ENCODE measurements at places on chromosomes 7 and 10.

DNA sequence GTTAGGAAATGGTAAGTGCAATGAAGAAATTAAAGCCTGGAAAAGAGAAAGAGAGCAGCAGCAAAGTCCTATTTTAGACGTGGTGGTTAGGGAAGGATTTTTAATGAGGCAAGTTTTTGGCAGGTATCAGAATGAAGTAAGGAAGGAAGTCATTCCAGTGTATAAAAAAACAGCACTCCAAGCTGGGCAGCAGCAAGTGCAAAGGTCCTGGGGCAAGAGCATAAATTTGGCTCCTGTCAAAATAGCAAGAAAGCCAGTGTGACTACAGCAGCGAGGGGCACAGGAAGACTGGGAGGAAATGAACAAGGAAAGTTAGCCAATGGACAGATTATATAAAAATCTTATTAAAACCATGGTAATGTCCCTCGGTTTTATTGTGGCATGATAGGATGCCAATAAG is 90.2 kb downstream of the PPP1R3A start:
- no peak for DNase-seq

DNA sequence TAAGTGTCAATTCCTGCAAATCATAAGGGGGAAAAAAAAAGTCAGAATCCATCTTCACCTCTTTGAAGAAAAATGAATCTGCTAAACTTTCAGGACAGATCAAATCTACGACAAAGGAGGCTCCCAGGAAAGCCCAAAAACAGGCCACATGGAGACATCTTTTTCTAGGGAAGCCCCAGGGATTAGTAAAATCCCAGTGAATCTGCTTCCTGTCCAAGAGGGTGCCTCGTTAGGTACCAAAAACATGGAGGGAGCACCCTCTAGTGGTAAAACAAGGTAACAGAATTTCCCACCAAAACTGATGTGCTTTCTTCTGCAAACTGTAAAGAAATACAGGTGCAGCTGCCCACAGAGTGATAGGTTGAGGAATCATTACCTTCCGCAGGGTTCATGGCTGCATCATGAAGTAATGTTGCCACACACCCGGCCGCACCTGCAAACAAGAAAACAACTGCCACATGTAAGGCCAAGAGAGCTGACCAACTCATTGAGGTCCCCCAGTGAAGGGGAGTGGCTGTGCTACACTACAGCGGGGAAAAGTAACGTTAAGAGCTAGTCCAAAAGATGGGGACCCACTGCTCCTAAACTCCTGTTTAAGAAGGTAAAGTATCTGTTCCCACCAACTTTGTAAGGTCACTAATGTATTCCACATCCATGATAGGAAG is 7.9 kb downstream of the SLC25A28 start:
- DNase-seq, result peak; percentile 20

- no peak for DNase-seq
Measured at GRCh38 chr7:155862123-155862892, 50.0 kb upstream of the SHH start.

GRCh38 chr10:19908991-19909696 is 92.9 kb downstream of the PLXDC2 start:
- DNase-seq, result no peak

GRCh38 chr10:11982253-11982652 is 60.4 kb downstream of the UPF2 start:
- DNase-seq, result no peak

DNA sequence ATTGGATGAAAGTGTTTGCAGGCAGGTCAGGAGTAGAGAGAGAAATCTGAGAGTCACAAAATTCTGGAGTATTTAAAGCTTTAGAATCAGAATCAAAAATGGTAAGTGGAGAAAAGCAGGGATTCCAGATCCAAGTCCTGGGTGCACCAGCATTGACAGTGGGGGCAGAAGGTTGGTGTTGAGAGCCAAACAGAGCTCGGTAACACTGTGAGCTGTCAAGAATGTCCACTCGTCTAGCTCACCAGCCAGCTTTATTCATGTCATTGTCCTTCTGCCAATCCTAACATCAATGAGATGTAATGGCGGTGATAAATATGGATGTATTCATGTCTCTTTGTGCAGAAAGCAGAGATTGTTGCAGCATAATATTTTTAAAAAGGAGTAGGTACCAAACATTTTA is 128.8 kb downstream of the KLF6 start:
- no peak for DNase-seq

Measured in pulmonary artery endothelial cell (primary cell).